ENCODE measurements at places on chromosomes 11 and 22.
A peak's percentile ranks its signal among the peaks of the same experiment; 100 is the strongest.

DNA sequence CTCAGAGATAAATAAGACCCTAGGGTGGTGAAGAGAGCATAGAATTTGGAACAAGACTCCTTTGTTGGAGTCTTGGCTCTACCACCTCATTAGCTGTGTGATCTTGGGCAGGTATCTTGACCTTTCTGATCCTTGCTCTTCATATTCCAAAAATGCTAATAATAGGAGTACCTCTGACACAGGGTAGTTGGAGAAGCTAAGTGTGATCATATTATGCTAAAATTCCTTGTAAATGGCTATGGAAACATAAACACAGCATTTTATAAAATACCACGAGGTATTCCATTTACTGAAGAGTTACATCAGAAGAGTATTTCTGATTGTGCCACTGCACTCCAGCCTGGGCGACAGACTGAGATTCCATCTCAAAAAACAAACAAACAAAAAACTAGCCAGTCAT lies 9.4 kb downstream of the PTPRJ start:
- no peak for DNase-seq

DNA sequence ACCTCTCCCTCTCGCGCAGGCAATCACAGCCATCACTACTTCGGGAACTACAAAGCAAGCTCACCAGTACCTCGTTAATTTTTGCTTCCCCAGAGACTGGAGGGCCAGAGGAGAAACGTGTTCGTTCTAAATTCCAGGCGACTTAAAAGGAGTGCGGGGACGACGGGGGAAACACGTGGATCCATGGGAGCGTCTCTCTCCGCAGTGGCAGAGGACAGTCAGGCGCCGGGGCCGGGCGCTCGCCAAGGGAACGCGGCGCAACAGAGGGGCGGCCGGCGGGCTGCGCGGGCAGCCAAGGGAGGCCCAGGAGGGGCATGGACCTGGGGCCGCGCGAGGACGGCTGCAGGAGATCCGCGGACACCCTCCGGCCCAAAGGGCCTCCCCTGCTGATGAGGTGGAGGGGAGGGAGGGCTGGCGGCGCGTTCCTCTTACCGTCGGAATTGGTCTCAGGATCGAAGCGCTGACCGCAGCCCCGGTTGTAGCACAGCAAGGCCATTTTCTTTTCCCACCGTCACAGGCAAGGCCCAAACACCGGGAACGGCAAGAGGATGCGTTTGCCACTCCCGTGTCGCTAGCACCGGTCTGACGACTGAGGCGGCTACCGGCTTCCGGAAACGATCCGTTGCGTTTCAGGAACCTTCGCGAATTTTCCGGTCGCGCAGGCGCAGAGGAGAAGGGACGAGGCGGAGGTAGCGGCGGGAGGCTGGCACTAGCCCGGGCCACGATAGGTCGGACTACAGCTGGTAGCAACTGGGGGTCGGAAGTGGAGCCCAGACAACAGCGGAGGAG lies at the start of gene CHORDC1:
Gene CHORDC1, minus strand, starts transcription at position 591 of the 789 bp plus-strand sequence. Its CDS starts 95 bp downstream, at position 496.
- DNase-seq = peak; percentile 95

GRCh38 chr11:131659931-131660330 lies 289.5 kb downstream of the NTM start:
- no peak for DNase-seq

GRCh38 chr11:127136438-127136837 lies 135.9 kb upstream of the KIRREL3 start:
- DNase-seq = no peak

GRCh38 chr11:47499614-47500013 lies 50.7 kb upstream of the RAPSN start:
- no peak for DNase-seq

DNA sequence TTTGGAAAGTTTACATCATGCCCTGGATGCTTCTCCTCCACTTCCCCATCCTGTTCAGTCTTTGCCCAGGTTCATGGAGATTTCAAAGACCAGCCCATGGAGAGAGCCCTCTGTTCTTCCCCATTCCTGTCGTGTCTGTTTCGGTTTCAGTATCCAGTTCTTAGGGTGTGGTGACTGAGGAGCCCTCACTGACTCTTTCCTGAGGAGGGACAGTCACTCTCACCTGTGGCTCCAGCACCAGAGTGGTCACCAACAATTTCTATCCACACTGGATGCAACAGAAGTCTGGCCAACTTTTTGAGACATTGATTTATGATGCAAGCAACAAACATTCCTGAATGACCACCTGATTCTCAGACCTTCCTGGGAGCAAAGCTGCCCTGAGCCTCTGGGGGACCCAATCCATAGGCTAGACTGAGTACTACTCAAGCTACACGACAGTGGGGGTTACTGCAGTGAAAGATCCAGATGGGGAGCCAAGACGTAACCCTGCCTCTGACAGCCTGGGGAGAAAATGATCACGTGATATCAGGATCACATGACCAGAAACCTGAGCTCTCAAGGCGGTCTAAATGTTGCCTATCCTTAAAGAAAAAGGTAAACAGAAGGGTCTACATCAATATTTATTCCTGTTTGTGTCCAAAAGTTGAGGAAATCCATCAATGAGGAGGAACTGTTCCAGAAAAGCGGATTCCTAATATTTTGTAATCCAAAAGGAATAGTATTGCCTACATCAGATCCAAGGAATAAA lies 76.2 kb upstream of the VPREB1 start:
- peak; percentile 20 for DNase-seq

DNA sequence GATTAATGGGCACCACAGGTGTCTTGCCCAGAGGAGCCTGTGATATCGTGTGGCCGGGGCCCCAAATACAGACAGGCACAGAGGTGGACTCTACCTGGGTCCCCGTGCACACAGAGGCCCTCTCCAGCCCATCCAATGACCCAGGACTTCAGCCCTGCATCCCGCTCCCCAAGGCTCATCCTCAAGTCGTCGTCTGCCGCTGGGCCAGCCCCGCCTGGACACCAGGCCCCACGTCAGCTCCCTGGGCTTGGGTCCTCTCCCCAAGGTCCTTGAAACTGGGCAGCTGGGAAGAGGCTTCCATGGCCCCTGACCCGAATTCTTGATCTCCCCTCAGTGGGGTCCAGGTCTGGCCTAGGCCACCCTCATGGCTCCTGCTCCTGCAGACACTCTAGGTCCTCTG lies 20.2 kb downstream of the SHISAL1 start:
- DNase-seq = no peak

GRCh38 chr11:57599381-57599780 lies 1.9 kb downstream of the SERPING1 start:
- DNase-seq = no peak

- DNase-seq = no peak
Observed at GRCh38 chr11:16841984-16842383, 103.5 kb downstream of the C11orf58 start.

- no peak for DNase-seq
Observed at GRCh38 chr11:44711787-44712608, 14.8 kb upstream of the TSPAN18 start.

GRCh38 chr11:35651263-35651662 lies 11.3 kb upstream of the TRIM44 start:
- DNase-seq = no peak

DNA sequence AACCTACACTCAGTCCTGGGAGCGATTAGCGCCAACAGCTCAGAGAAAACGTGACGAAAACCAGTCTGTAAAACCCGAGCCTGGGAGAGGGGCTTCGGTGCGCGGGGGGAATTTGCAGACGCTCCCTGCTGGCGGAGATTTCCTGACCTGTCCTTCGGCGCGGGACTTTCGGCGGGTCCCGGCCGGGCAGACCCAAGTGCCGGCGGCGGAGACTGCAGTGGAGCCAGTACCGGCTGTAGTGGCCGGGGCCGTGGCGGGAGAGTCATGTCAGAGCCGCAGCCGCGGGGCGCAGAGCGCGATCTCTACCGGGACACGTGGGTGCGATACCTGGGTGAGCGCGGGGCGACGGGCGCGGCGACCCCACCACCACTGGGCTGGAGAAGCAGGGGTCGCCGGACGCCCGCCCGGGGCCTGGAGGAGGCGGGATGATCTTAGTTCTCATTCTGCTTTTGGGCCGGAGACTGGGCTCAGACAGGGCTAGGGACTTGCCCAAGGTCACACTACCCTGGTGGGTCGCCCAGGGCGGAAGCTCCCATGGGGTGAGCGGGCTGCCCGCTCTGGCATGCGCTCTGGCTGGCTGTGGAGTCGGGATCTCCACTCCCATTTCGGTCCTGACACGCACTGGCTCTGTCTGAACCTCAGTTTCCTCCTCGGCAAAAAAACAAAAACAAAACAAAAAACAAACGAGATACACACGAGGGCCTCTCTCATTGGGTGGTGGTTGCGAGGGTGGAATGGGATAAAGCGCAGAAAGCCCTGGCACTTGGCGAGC lies at the start of gene MTFP1:
Gene MTFP1, plus strand, starts transcription at position 153 of the 772 bp plus-strand sequence. Its CDS starts 112 bp downstream, at position 265.
- DNase-seq = peak; percentile 64

DNA sequence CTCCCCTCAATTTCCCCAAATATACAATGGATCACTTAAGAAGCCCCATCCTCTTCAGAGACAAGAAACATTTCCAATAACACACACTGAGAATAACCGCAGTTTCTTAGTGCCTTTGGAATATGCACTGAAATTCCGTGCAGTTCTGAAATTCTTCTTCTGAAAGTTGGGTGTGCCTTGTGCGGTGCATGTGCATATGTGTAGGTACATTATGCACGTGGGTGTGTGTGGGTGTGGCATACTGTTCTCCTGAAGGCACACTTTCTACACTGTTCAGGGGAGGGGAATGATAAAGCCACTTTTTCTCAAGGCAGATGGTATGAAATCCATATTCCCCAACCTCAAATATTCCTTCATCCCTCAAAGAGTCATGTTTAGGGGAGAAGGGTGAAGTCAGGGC lies 1.7 kb downstream of the EXPH5 start:
- DNase-seq = no peak

DNA sequence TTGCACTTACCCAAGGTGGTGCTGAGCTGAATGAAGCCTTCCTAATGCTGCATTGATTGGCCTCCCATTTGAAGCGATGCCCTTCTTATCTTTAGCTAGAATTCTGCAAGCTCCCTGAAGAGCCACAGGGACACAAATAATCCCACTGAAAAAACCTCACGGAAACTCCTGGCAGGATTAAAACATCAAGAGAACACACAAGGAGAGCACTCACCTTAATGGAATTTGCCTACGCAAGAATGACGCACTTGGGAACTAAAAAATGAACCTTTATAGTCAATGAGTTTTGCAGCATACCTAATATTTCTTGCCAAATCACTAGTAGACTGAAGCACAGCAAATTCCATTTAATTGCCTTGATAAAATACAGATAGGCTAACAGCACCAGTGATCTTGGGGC lies 232.8 kb upstream of the UBASH3B start:
- DNase-seq = no peak

GRCh38 chr22:23557467-23557866 lies 22.6 kb downstream of the IGLL1 start:
- DNase-seq = no peak

- no peak for DNase-seq
Observed at GRCh38 chr11:131598305-131598704, 227.9 kb downstream of the NTM start.

- DNase-seq = peak; percentile 63
Observed at GRCh38 chr11:122727101-122727929, 71.8 kb downstream of the UBASH3B start.

DNA sequence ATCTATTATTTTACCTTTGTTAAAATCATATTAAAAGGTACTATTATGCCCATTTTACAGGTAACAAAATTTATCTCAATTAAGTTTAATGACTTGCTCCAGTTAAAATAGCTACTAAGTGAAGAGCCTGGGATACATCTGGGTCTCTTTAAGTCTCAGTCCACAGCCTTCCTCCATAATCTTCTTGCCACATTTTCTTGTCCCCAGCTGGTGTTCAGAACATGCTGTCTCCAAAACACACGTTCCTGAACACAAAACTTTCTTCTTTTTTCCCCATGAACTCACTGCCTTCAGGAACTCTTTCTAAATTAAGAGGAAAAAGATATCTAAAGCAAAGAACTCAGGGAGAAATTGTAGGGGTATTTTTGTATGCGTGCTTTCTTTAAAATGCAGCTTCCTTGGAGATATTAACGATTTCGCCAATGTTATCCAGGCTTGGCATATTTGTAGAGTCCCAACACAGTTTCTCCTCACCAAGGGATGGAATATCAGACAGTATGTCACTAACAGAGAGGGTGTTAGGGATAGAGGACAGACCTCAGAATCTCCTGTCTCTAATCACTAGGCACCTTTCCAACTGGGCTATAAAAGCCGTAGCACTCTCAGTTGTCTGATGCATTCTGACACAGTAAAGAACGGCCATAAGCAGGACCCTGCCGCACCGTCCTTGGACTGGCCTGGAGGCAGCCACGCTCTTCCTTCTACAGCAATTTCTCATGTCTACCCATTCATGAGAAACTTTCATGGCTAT lies 232.8 kb upstream of the BLID start:
- DNase-seq = no peak

- no peak for DNase-seq
Observed at GRCh38 chr11:126452241-126453101, 97.0 kb downstream of the ST3GAL4 start.

DNA sequence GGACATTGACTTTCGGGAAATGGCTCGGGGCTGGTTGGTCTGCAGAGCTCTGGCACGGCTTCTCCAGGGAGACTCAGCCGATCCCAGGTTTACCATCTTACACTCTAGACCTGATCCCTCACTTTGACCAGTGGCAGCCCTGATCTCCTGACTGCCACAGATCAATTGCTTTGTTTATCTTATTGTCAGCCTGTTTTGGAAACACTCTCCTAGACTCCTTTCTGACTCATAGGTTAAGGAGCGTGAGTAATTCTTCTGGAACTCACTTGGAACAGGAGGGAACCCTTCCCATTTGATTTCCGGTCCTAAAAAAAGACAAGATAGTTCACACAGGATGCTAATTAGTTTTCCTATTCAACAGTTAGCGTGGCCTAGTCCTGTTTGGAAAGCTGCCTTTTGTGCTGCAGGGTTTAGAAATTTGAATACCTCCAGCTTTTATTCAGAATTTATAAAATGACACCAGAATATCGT lies 16.0 kb upstream of the BMAL1 start:
- DNase-seq = no peak

GRCh38 chr11:100908746-100909145 lies 220.9 kb downstream of the PGR start:
- DNase-seq = no peak

GRCh38 chr11:88329563-88330250 lies 7.8 kb downstream of the CTSC start:
- no peak for DNase-seq
